B cell (primary cell): ENCODE measurements at places on chromosomes 3 and 15. TPM values are rescaled to one million over a fixed set of nuclear protein-coding genes. Genes with fewer than 3 reads are reported as not detected.

GRCh38 chr3:122247825-122248185 lies 64.3 kb downstream of the CASR start:
- H3K27ac ChIP-seq = no peak overlapping the region
- DNase-seq = peak; percentile 66
- H3K4me1 ChIP-seq = peaks cover 28% of the 10 kb centered on the region
- H3K36me3 ChIP-seq = no peaks in the 10 kb centered on the region
- no peaks in the 10 kb centered on the region for H3K27me3 ChIP-seq

- H3K27me3 ChIP-seq = no peaks in the 10 kb centered on the region
- no peak overlapping the region for H3K27ac ChIP-seq
- H3K4me3 ChIP-seq = no peak overlapping the region
Measured at GRCh38 chr3:156250550-156250949, 130.2 kb downstream of the KCNAB1 start.

DNA sequence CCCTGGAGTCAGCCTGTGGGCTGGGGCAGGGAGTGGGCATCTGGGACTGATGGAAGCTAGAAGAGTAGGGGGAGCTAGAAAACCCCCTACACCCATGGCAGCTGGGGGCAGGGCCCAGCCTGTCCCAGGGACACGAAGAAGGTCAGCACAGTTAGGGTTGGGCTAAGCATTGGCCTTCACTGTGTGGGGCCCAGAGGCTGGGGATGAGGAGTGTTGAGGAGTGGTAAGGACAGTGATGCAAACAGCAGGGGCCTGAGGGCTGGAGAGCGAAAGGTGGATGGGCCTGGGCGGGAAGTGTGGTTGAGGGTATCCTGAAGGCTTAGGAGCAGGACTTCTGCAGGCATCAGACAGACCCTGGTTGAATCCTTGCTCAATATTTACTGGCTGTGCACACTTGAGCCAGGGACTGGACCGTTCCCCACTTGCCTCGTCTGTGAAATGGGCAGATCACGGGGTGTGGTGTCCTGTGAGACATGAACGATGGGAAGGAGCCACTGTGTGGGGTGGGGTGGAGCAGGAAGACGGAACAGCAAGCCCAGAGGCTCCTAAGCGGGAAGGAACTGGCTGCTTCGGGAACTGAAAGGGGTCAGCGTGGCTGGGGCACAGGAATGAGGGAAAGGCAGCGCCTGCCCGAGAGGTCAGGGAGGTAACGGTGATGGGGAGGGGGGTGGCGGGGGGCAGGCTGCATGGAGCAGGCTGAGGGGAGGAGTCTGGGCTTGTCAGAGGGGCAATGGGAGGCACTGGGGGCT lies 7.3 kb downstream of the PRKCD start:
- H3K4me1 ChIP-seq = peaks cover 100% of the 10 kb centered on the region
- H3K27ac ChIP-seq = no peak overlapping the region
- DNase-seq = no peak
- H3K27me3 ChIP-seq = no peaks in the 10 kb centered on the region
- peaks cover 44% of the 10 kb centered on the region for H3K36me3 ChIP-seq

- no peaks in the 10 kb centered on the region for H3K4me1 ChIP-seq
- no peaks in the 10 kb centered on the region for H3K36me3 ChIP-seq
- DNase-seq = no peak
- no peaks in the 10 kb centered on the region for H3K27me3 ChIP-seq
Measured at GRCh38 chr3:99087277-99087676, 185.8 kb upstream of the DCBLD2 start.

Gene ZBBX
- not detected in 2 replicates for polyA plus RNA-seq

Gene CGNL1
- 0.03 TPM in 1 of 2 replicates, not detected in the other for polyA plus RNA-seq
